GM12891 (cell line): ENCODE measurements at places on chromosomes 13 and 19.

DNA sequence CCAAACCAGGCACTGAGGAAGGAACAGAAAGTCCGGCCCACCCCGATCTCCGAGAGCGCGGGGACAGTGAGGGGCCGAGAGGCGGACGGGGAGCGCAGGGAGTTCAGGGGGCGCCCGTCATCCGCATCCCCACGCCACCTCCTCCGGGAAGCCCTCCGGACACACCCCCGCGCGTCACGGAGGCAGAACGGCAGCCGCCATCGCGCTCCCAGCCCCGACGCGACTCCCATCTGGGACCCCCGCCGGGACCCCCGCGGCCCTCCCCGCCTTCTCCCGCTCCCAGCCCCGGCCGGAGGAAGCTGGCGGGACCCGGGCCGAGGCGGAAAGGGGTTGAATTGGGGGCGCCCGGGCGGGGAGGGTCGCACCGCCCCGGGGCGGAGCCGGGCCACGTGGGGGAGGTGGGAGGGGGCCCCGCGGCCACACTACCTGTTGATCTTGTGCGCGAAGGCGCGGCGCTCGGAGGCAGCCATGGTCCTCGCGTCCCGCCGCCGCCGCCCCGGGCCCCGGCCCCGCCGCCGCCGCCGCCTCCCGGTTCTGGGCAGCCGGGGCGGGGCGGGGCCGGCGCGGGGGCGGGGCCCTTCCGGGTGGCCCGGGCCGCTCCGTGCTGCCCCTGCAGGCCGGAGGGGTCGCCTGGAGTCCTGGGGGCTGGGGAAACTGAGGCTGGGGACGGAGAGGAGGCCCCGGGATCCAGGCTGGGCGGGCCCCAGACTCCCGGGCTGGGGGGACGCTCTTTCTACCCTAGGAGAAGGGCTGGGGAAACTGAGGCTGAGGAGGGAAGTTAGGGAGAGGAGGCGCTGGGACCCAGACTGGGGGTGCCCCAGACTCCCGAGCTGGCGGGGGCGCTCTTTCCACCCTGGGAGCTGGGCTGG lies at the start of gene DOCK6:
Gene DOCK6 (minus strand): TSS at position 554 of the 869 bp plus-strand sequence. CDS start 84 bp downstream, at position 470.
- peak; percentile 63 for DNase-seq

DNA sequence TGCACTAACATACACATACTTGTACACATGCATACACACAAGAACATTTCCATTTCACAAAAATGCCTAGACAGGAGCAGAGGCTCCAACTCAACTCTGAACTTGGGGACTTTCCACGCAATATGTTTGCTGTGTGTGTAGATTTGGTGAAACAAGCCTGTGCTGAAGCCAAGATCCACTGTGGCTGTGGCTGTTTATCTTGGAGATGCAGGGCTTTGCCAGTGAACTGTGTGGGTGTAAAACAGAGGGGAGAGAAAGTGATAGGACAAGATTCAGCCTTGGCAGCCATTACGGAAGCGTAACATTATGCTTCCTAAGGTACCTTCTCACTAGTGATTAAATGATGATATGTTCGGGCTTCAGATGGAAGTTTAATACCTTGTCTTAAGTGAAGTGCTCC lies 73.2 kb upstream of the MBNL2 start:
- no peak for DNase-seq

- no peak for DNase-seq
These were observed 5.4 kb upstream of the UBL3 start for GRCh38 chr13:29855784-29856183.

- DNase-seq = no peak
These were observed 68.7 kb downstream of the POSTN start for GRCh38 chr13:37529751-37530385.
